HFFc6 (cell line): ENCODE measurements at places on chromosomes 2 and 18. TPM values are rescaled to one million over a fixed set of nuclear protein-coding genes. Genes with fewer than 3 reads are reported as not detected.
A peak's percentile ranks its signal among the peaks of the same experiment; 100 is the strongest.

LONRF2 gene
- total RNA-seq = not detected in 3 replicates

- DNase-seq = no peak
These were observed 48.5 kb downstream of the ARL6IP6 start for GRCh38 chr2:152766928-152767327.

- DNase-seq = peak; percentile 93
These were observed 219.0 kb downstream of the SH3BP4 start for GRCh38 chr2:235170536-235171521.

DNA sequence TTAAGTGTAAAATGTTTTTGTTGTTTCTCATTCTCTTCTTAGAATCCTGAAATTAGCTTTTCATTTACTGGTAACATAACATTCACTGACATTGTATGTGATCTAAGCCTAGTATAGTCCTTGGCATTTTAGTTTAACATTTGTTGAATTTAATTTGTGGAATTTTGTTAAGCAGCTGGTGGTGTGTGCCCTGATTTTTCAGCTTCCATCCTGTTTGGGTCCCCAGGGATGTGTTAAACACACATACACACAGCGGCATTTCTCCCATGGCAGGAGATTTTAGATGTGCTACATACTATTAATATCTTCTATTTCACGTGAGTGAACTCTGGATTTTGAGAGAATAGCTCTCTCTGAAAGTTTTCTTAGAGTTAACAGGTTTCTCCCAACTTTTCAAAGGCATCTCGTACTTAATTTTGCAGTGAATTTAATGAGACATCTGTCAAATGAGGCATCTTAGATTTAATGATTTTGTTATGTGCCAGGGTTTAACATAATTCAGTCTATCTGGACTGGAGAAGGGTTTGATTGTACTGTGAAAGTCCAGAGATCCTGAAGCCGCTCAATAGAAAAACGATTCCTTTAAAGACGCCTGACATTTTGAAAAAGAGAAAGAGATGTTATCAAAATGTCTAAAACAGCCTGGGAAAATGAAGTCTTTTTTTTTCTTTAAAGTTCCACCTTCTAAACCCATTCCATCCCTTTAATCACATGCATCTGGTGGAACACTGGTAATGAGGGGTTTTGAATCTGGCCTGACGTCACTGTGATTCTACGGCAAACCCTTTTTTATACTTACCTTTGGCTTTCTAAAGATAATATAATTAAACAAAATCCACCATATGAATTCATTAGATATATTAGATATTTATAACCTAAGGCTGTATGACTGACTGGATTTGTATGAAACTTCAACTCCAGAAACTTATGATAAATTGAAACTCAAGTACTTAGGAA is 6.8 kb downstream of the PHLPP1 start:
- DNase-seq = no peak
